Stimulated activated CD4-positive, alpha-beta T cell treated with anti-CD3 and anti-CD28 coated beads, Interleukin-1b, Interleukin-23, amount 100 ng/mL, for 4 hours (primary cell): ENCODE measurements at places on chromosomes 7 and 10.

- no peak for DNase-seq
Observed at GRCh38 chr10:95848841-95849240, 58.9 kb upstream of the CC2D2B start.

GRCh38 chr10:121332829-121333765 lies 265.1 kb downstream of the FGFR2 start:
- DNase-seq: no peak

GRCh38 chr7:20913853-20914252 lies 127.2 kb upstream of the SP8 start:
- DNase-seq: no peak

DNA sequence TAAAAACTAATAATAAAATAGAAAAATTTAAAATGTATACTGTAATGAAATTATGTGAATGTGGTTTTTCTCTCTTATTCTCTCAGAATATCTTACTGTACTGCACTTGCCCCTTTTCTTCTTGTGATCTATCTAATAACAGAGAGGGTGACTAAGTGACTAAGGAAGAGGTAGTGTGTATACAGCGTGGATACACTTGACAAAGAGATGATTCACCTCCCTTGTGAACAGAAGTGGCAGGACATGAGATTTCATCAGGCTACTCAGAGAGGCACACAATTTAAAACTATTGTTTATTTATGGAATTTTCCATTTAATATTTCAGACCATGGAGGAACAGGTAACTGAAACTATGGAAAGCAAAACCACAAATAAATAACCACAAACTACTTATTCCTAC lies 806.6 kb upstream of the GHITM start:
- DNase-seq: no peak

DNA sequence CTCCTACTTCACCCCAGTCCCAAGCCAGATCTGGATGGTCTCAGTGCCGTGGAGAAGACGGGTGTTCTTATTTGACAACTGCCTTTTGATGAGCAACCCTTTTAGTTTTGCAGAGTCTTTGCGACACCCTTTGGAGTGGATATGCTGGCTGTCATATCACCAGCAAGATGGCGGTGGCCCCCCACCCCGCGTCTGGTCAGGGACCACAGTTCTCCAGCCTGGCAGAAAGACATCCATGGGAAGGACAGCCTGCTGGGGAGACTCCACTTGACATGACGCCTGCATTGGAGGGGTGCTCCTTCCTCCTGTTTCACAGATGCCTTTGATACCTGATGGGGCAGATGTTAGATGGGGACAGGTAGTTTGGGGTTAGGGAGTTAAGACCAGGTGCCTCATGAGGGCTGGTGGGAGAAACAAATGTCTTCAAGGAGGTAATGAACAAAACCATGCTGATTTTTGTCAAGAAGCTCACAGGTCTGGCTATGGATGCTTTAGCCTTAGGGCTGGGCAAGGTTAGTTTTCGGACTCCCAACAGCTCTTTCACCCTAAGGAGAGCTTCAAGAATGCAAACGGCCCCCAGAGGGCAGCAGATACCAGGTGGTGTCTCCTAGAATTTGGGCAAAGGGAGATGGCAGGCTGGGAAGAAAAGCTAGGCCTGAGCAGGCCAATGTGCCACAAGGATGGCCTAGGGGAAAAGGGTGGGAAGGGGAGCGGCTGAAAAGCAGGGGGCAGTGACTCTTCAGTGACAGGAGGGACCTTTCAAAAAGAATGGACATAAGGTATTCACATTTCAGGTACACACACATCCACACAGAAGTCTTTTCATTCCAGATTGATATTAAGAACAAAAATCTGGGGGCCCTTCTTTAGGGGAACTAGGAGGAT lies 95.2 kb downstream of the CLEC2L start:
- peak; percentile 47 for DNase-seq

DNA sequence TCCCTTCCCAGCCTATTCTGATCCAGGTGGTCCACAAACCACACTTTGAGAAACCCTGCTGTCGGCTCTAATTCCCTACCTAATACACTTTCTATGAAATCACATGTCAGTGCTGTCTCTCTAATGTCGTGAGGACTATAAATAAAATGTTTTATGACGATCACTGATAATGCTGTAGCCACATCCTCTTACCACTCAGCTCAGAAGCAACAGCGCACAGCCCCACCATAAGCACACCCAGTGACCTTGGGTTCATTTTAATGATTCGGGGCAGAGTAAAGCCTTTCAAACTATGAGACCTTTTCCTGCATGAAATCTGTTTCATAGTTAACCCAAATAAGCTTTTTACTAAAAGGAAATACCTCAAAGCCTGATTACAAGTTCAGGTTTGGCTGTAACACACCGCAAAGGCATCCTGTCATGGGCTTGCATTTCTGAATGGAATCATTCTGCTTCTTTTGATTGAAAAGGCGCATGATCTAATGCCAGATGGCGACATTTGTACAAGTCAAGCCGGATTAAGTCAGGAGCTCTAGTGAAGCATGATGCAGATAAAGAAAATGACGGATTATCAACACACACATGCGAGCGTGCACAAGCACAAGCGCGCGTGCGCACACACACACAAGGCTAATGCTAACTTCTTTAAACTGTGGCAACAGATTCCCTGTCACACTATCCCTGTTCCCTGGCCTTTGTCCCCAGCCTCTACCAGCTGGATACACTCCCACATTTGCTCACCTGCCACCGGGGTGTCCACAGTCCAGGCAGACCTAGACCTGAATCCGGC lies 180.5 kb upstream of the PDE1C start:
- DNase-seq: no peak

- DNase-seq: no peak
Observed at GRCh38 chr7:151243408-151244195, 4.9 kb downstream of the SMARCD3 start.

DNA sequence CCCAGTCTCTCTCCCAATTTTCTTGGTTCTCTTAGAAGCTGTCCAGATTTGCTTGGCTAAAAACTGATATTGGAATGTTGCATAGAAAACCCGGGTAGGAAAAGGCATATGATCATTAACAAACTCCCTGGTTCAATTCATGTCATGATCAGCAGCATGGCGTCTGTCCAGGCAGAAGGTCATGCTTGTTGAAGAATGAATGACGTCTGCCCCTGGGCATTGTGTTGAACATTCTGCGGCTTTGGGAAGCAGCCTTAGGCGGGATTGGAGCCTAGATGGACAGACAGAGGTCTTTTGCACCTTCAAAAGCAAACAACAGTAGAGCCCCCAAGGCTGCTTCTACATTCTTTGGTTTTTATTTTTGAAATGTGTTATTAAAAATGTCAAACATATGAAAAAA lies 7.7 kb upstream of the MINDY3 start:
- DNase-seq: no peak

DNA sequence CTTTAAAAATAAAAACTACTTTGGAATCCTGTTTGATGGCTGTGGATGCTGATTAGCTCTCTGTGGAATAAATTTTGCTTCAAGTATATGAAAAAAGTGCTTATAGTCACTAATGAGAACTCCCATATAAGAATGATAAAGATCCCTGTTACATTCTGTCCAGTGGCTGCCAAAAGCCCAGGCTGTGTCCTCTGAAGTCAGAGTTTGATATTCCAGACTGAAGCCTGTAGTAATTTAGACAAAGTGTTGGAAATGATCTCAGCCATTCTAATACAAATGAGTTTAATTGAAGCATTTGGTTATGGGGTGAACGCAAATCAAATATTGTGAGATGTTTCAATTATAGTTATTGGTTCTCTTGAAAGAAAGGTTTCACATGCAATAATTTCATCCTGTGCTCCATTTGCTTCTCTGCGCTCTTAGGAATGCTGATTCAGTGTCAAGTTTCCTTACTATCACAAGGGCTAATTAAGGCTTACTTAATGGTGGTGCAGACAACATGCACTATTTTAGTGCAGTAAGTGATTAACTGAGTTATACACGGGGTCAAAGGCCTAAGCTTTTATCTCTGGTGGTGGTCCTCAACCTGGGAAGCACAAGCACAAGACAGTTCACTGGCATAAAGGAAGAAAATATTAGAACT lies 867.6 kb downstream of the SORCS1 start:
- DNase-seq: no peak

DNA sequence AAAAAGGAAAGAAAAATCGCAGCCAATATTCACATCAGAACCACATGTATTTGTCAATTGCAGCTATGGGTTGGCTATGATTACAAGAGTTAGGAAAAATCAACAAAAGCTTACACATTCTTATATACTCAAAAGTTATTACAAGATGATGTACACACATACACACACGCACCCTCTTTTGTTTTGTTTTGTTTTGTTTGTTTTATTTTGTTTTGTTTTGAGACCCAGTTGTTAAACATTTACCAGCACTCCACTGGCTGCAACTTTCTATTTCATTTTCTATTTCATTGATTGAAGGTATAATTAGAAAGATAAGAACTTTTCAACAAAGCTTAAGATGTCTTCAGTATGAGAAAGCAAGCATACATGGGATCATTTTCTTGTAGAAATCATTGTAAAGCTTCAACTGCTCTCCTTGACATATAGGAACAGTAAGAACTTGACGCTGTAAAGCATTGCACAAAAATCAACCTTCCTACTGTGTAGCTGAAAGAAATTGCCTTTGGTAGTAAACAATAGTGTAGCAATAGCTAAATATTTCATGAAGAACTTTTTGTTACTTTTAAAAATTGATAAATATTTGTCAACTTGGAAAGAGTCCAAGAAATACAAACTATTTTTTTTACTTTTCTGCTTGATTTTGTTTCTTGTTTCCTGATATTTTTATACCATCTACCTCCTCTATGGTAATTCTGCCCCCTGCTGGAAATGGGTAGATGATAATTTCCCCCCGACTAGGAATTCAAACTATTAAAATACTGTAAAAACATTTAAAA lies 205.9 kb downstream of the MBL2 start:
- DNase-seq: no peak

- DNase-seq: no peak
Observed at GRCh38 chr7:5077740-5078139, 32.1 kb downstream of the RBAK start.

DNA sequence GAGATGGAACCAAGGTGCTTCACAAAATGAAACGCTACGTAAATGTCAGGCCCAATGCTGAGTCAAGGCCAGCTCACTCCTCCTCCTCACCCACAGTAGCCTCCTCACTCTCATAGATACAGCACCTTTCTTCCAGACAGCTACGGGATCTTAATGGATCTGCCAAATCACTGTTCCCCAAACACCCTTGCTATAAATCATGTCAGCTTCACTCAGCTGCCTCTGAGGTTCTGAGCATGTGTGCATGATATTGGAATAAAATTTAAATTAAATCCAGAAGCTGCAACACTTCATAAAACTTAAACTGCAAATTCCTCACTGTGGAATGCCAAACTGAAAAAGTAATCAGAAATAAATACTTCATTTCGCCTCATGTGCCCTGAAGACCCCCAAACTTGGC lies 14.7 kb upstream of the CPXM2 start:
- no peak for DNase-seq

- DNase-seq: no peak
Observed at GRCh38 chr10:44552726-44553125, 167.8 kb upstream of the CXCL12 start.

DNA sequence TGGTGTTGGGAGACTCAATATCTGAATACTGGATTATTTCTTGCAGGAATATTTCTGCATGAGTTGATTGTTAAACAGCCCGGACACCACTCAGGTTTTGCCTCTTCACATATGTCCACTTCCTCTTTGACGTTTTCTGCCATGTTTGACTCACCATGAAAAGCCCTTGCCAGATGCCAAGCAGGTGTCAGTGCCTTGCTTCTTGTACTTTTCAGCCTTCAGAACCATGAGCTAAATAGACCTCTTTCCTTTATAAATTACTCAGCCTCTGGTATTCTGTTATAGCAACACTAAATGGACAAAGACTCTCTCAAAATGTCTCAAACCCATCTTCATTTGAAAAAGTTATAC lies 24.7 kb upstream of the MACC1 start:
- no peak for DNase-seq

- DNase-seq: no peak
Observed at GRCh38 chr10:21972584-21972983, 30.9 kb downstream of the DNAJC1 start.

DNA sequence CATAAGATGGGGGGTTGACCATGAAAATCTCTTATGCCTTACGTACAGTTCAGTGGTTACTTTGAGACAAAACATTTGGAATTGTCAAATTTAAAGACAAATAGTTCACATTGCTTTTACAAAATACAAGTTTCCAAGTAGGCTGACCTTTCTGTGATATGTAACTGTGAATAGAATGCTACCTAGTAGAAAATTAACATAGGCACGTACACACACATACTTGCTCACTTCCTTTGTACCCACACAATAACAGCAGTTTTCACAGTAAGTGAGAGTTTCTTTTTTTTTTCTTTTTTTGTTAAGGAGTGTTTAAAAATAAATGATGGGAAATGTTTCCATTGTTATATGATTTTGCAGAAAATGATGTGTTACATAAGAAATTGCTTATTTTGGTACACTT lies 53.3 kb upstream of the SP8 start:
- DNase-seq: no peak

- no peak for DNase-seq
Observed at GRCh38 chr10:104318810-104319741, 19.2 kb downstream of the ITPRIP start.

DNA sequence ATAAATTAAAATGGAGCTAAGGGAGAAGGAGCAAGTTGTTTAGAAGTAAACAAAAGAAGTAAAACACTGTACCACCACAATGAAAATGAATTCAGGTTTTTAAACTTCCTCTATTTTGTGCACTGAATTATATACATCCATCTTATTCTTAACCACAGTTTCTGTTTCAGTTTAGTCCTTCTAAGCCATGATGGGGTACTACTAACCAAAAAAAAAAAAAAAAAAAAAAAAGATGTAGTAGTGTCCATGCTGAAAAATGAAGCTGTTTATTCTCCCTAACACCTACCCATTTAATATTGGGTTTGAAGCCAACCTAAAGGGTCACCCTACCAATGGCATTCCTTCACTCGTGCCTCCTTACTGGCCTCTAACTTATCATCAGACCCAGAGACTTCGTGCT lies 3.4 kb upstream of the BMPR1A start:
- DNase-seq: no peak

GRCh38 chr7:116742641-116743040 lies 70.6 kb downstream of the MET start:
- no peak for DNase-seq

DNA sequence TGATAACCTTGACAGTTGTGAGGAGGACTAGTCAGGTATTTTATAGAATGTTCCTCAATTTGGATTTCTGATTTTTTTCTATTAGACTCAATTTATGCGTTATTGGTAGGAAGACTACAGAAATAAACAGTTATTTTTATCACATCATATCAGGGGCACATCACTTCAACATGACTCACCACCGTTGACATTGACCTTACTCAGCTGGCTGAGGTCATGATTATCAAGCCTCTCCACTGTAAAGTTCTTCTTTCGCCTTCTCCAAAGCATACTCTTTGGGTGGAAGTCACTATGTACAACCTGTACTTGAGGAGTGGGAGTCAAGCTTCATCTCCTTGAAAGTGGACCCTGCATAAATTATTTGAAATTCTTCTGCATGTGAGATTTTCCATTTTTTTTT lies 194.3 kb upstream of the IGFBP3 start:
- DNase-seq: no peak
